ENCODE measurements at places on chromosomes 2 and 18.

DNA sequence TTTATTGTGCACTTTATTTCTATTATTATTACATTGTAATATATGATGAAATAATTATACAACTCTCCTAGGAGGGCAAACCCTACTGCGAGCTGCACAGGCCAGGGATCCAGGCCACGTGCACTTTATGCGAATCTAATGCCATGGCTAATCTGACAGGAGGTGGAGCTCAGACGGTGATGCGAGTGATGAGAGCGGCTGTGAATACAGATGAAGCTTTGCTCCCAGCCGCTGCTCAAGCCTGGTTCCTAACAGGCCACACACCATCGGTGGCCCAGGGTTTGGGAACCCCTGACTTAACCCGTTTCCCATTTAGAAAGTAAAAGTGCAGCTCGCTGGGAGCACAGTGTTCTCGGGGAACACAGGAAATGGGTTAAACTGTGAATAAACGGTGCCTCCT lies 40.8 kb upstream of the RAB6D start:
- DNase-seq, result no peak

DNA sequence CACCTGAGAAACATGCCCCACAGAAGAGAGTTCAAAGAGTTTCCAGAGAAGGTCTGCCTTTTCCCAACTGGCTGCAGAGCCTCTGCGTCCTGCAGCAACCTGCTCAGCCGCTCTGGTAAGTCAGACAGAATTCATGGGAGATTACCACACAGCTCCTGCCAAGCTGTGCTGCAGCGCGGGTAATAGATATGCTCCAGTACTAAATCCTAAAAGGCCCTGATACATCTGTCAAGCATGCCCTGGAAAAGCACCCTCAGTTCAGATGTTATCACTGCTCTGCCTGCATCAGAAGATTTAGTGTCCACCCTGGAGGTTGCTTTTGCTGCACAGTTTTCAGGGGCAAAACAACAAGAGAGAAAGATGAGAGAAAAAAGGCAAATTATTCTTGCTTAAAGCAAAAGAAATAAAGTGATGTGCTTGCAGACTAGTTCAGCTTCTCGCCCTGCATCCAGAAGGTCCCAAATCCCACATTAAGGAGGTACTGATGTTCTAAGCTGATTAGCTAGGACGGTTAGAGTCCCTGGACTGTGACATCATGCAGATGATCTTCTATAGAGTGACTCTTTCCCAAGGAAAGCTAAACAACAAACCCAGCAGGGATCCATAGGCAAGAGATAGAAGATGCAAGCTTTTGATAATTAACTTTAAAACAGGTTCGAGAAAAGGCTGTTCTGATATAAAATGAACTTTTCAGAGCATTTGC lies 488.6 kb downstream of the BCL11A start:
- DNase-seq, result no peak

DNA sequence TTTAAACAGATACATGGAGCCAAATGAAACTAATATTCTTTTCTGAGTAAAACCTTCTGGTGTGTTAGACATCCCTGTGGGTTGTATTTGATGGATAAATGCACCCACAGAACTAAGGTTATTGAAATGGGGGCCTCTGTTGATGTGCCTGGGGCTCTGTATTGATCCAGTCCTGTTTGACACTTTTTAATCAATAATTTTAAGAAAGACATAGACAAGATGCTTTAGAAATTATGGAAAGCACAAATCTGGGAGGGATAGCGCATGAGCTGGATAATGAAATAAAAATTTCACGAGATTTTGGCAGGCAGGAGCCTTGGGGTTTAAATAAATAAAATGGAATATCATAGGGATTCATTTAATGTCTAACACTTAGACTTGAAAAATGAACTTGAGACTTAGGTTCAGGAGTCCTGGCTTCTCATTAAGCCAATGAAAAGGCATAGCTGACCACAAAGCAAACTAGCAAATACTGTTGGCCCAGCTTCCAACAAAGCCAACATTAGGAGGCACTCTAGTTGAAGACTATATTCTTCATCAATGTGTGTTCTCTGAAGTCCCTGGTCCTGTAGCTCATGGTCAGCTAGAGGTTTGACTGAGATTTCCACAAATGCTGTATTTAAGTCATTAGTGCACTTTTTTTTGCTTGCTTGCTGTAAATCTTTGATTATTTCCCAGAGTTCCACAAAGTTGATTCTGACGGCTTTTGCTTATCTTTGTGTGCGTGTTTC lies 64.2 kb upstream of the SH3RF3 start:
- DNase-seq, result no peak

DNA sequence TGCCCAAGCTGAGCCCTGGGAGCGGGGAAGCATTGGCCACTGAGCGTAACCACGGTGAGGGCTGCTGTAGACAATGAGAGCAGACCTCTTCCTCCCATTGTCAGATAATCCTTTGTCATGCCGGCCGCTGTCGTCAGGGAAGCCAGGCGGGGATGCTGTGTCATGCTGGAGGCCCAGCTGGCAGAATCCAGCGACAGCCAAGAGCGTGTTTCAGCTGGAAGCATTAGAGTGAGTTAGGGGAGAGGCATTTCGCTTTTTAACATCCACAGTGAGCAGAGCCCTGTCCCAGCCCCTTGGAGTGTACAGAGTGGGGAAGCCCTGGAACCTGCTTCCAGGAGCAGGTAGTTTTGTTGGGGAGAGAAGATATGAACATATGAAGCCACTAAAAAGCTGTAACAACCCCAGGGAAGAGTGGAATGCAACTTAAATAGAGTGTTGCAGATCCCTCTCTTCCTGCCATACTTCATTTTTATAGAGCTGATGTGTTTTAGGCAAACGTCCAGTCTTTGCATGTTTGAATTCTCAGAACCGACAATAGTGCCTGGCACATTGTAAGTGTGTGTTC lies 7.0 kb downstream of the CTIF start:
- no peak for DNase-seq

DNA sequence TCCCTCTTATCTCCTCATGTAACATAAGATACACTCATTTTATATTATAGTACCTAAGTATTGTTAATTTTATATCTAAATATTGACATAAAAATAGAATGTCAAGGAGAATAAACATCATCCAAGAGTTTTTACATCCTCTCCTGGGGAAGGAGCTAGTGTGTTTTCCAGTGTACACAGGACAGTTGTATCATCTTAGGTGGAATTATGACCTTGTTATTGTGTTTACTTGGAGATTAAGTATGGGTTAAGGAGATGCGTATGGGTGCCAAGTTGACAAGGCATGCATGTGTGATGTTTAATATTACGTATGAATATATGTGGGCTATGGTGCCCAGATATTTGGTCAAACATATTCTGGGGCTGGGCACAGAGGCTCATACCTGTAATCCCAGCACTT lies 11.2 kb upstream of the DDX1 start:
- DNase-seq, result no peak

DNA sequence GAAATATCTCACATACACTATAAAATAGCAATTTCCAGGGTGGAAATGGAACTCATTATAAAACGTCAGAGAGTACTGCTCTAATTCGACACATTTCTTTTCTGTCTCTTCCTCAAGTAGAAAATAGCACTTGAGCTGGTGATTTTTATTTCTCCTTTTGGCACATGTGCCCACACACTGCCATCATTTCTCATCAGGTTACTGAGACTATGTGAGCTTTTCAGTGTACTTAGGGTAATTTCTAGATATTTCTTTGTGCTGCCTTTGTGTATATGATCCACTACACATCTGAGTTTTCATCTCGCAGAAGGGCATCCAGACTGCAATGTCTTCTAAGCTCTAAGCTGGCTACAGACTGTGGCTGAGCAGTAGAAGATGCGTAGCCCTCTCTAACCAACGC lies 62.1 kb upstream of the PGAP1 start:
- no peak for DNase-seq

DNA sequence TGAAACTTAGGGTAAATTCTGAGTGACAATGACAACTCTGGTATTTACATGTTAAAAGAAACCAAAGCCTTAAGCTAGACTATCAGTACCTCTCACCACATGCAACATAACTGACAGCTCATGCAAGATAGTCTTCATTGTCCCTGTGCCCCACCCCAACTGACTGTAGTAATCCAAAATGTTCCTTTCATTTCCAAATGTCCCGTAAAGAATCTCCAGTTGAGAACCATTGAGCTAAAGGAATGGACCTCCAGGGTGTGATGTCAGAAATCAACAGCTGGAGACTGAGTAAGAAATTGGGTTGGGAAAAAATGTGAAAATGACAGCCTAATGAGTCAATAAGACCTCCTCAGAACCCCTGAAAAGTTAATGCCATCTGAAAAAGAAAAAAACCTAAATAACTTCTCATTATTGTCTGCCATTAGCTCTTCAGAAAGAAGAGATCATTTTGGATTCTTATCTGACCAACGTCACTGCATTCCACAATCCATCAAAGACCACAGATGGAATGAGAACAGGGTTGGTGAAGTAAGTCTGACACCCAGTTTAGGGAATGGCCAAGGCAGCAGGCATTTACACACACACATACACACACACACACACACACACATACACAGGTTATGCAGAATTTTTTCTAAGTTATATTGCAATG lies 51.7 kb upstream of the ACVR2A start:
- DNase-seq, result no peak

DNA sequence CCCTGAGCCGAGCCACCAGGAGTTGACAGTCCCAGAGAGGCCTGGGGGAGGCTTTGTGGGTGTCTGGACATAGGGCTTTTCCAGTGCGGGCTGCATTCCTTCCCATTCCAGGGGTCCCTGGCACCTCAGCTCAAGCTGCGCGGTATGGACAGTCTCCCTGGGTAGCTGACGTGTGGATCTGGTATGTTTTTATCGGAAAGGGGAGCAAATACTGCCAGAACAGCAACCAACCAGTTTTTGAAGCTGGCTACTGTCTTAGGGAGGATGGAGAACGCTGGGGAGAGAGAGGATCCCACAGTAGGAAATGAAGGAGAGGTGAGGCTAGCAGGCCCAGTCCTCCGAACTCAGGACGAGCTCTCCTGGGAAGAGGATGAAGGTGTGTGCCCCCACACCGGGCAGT lies 103.8 kb upstream of the APCDD1 start:
- no peak for DNase-seq

DNA sequence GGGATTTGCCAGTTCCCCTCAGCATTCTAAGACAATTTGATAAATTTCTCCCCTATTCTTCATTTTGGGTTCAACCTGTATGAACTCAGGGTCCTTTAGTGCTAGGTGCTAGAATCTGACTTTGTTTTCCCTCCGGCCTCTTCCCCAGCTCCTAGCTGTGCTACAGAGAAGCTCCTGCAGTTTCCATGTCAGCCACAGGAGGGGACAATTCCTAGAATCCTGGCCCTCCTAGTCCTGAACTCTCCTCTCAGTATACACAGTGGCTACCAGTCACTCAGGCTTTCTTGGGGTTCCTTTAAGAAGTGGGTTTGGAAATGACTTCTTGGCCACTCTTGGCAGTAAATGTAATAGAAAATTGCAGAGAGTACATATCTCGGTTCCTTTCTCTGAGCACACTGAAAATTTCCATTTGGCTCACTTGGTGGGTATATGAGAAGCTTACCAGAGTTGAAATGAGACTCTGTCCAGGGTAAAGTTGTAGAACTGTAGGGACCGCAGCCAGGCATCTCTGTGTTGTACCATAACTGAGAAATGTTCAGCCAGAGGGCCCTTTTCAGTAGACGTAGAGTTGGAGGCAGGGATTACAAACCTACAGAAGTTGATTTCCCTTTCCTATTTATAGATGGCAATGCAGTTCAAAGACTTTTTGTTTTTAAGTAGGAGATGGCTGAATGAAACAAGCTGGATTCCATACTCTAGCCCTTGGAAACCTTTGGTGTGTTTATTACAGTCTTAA lies 5.0 kb upstream of the CHST10 start:
- no peak for DNase-seq

GRCh38 chr2:240777456-240778212 lies 42.4 kb downstream of the KIF1A start:
- no peak for DNase-seq

DNA sequence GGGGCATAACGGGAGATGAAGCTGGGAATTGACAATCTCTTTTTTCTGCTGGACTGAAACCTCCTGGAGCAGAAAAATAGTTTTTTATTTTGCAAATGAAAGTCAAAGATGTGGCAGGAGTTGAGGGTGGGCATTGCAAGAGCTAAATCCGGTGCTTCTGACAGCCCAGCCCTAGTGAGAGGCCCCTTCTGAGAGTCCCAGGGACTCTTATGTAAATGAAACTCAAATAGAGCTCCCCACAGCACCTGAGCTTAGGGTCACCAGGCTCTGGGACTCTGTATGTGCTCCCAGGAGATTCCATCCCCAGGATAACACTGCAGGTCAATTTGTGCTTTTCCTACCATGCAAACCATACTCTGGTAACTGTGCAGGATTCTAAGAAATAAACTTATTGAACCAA lies 192.8 kb downstream of the ANKRD30B start:
- DNase-seq, result no peak

GRCh38 chr2:233602076-233602475 lies 15.4 kb upstream of the UGT1A8 start:
- DNase-seq, result no peak

DNA sequence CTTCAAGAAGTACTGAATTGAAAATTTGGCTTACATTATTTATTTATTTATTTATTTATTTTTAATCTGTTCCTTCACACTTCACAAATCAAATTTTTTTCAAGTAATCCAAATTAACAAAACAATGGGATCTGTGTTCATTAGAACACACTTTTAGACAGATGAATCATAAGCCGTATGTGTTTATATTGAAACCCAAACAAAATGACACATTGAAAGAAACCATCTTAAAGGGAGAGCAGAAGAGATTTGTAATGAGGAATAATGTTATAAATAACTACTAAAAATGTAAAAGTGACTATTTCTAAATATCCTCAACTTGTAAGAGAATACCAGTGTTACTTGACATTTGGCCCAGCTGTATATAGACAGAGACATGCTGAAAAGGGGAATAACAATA lies 991.0 kb upstream of the CHAC2 start:
- DNase-seq, result no peak

GRCh38 chr18:61882296-61883004 lies 10.4 kb downstream of the RNF152 start:
- no peak for DNase-seq

GRCh38 chr2:172031536-172031935 lies 31.8 kb downstream of the METAP1D start:
- DNase-seq, result no peak

- no peak for DNase-seq
Observed at GRCh38 chr2:138094031-138094430, 129.8 kb downstream of the HNMT start.

GRCh38 chr18:47247416-47248114 lies 3.9 kb downstream of the SKOR2 start:
- DNase-seq, result no peak

- no peak for DNase-seq
Observed at GRCh38 chr2:182933629-182934028, 67.2 kb upstream of the FRZB start.
